ENCODE measurements at places on chromosomes 4 and X.

- peak; percentile 48 for ATAC-seq
Measured at GRCh38 chr4:67687636-67688035, 13.3 kb downstream of the UBA6 start.

GRCh38 chrX:70166601-70167590 is 10.4 kb upstream of the DGAT2L6 start:
- peak; percentile 5 for ATAC-seq

DNA sequence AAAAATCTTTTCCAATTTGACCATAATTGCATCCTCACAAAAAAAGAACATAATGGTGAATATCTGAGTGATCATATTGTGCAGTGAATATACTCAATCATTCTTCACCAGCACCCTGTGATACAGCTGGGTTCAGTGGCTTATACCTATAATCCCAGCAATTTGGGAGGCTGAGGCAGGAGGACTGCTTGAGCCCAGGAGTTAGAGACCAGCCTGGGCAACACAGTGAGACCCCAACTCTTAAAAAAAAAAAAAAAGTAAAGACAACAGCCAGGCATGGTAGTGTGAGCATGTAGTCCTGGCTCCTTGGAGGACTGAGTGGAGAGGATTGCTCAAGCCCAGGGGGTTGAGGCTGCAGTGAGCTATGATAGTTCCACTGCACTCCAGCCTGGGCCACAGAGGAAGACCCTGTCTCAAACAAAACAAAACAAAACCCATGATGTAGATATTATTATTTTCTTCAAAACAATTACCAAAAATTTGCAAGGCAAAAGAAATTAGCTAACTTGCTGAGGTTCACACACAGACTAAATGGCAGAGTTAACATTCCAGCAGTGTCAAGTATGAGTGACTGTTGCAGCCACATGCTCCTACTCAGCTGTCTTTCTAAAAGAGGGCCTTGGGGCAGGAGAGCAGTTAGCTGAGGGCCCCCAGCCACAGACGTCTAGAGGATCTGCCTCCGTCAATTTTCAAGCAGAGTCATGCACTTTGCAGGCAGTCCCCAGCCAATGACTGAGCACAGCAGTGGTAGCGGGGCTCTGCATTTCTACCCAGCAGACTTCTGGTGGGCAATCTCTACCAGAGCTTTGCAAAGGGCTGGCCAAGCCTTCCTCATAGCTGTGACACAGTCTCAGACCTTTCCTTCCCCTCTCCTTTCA is 33.4 kb downstream of the ADGRA3 start:
- ATAC-seq, result no peak

- no peak for ATAC-seq
Measured at GRCh38 chr4:140818433-140818832, 62.2 kb upstream of the TBC1D9 start.

GRCh38 chr4:88674979-88675378 is 22.6 kb downstream of the NAP1L5 start:
- ATAC-seq, result peak; percentile 59

- ATAC-seq, result no peak
Measured at GRCh38 chr4:26619784-26620183, 35.9 kb downstream of the TBC1D19 start.

GRCh38 chr4:168528131-168528949 is 31.5 kb downstream of the PALLD start:
- ATAC-seq, result no peak

DNA sequence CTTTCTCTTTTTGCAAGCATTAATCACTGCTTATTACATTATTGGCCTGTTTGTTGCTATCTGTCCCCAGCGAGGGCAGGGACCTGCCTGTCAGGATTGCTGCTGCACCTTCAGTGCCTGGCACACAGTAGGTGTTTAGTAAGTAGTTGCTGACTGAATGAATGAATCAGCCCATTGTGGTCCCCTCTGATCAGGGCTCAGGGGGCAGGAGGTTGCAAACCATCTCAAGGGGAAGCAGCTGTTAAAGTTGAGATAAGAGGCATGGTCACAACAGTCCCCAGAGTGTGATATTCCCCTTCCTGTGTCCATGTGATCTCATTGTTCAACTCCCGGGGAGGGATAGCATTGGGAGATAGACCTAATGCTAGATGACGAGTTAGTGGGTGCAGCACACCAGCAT is 85.4 kb downstream of the WFS1 start:
- no peak for ATAC-seq

DNA sequence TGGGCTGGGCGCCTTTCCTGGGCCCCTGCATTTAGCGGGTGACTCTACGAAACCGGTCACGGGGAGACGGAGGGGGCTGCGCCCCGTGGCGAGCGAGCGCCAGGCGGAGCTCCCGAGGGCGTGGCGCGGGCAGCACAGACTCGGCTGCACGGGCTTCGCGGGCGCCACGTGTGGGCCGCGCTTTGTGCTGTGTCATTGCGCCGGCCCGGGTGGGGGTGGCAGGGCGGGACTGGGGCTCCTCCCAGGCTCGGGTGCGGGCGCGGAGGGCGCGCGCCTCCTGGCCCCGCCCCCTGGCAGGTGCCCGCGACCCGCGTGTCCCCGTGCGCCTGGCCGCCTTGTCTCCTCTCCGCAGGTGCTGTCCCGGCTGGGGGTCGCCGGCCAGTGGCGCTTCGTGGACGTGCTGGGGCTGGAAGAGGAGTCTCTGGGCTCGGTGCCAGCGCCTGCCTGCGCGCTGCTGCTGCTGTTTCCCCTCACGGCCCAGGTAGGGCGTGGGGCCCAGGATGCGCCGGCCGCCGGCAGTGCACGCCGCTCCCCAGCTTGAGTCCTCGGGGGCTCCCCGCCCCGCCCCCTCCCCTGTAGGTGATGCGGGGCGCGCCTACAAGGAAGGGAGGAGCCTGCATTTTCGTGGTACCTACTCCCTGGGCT is 651 bp downstream of the UCHL1 start:
- peak; percentile 75 for ATAC-seq

GRCh38 chr4:44447563-44448504 is 775 bp downstream of the KCTD8 start:
- peak; percentile 23 for ATAC-seq

Data from motor neuron (in vitro differentiated cells).